Mammary epithelial cell (primary cell): ENCODE measurements at places on chromosomes 3 and 15. TPM values are rescaled to one million over a fixed set of nuclear protein-coding genes. Genes with fewer than 3 reads are reported as not detected.

Gene PYGO1
- total RNA-seq = 5.8 TPM

Gene PLCB2
- total RNA-seq = 0.59 and 1.4 TPM in 2 replicates

Gene ST8SIA2
- total RNA-seq = 0.45 and 2.4 TPM in 2 replicates

Gene ZNF80
- not detected for total RNA-seq
